ENCODE measurements at places on chromosomes 3 and 15.

DNA sequence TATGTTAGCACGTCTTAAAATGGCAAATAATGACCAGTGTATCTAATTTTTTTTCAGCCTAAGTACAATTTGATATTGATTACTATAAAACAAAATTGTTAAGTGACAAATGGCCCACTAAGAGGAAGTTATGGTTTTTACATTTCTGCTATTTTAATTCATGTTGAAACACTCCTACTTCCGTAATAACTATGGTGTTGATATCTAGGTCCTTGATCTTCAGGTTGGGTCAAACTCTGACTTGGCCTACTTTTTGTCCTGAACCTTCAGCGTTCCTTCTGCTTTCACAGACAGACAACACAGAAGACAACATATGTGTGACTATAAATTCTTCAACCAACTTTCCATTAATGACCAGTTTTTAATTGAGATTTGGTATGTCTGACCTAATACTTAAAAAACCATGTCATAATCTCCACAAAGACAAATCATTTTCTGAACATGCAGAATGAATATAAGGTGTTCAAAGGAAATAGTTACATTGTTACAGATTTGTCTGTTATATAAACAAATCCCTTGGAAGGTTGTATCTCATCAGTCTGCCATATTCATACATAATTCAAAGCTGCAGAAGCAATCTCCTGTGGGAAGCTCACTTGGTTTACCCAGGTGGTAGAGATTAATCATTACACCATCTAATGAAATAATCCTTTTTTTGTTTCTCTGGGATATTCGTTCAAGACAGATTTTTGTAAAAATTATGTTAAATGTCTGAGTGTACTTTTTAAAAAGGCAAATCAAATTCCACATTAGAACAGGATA, 92.1 kb upstream of the TSPAN3 start:
- DNase-seq: no peak

DNA sequence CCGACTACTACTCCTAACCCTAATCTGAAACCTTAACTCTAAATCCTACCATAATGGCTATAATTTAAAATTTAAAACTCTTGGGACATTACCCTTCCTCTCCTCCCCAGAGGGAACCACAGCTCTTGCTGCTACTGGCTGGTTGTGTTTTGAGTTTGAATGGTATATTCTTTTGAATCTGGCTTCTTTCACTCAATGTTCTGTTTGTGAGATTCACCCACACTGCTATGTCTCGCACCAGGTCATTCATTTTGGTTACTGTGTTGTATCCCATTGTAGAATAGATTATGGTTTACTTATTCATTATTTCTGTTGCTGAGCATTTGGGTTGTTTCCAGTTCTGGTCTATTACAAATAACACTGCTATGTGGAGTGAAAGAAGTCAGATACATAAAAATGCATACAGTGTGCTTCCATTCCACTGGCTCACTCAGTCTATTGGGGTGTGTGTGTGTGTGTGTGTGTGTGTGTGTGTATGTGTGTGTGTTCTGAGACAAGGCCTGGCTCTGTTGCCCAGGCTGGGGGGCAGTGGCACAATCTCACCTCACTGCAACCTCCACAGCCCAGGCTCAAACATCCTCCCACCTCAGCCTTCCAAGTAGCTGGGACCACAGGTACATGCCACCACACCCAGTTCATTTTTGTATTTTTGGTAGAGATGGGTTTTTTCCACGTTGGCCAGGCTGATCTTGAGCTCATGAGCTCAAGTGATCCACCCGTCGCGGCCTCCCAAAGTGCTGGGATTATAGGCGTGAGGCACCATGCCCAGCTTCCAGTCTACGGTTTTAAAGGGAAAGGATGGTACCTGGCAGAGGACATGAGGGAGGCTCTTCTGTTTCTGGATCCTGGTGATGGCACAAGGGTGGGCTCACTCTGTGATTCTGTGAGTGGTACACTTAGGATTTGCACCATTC, 19.2 kb upstream of the SYNM start:
- DNase-seq: no peak

GRCh38 chr3:29525254-29525881, 244.5 kb downstream of the RBMS3 start:
- DNase-seq: no peak

DNA sequence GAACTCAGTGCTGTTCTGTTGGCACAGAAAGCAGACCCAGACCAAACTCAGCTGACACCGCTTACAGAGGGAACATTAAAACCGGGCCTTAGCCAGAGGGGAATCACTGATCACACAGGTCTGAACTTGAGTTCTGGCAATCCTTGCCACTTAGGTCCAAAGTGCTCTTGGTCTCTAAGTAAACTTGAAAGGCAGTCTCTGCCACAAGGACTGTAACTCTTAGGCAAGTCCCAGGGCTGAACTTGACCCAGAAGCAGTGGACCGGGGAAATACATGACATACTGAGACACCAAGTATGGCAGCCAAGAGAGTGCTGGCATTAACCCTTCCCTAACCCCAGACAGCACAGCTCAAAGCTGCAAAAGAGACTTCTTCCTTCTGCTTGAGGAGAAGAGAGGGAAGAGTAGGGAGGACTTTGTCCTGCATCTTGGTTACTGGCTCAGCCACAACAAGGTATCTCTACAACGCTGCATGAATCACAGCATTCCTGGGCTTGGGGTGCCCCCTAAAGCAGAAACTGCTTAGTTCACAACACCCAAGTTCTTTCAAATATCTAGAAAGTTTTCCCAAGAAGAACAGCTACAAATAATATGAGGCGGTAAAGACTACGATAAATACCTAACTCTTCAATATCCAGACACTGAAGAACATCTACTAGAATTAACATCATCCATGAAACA, 32.5 kb downstream of the NAALADL2 start:
- DNase-seq: no peak

GRCh38 chr3:31402117-31402516, 130.6 kb upstream of the STT3B start:
- DNase-seq: no peak

- peak; percentile 30 for DNase-seq
These were observed 566.7 kb upstream of the ZNF717 start for GRCh38 chr3:76352051-76352450.

GRCh38 chr3:61463191-61463590, 98.2 kb upstream of the PTPRG start:
- DNase-seq: no peak

DNA sequence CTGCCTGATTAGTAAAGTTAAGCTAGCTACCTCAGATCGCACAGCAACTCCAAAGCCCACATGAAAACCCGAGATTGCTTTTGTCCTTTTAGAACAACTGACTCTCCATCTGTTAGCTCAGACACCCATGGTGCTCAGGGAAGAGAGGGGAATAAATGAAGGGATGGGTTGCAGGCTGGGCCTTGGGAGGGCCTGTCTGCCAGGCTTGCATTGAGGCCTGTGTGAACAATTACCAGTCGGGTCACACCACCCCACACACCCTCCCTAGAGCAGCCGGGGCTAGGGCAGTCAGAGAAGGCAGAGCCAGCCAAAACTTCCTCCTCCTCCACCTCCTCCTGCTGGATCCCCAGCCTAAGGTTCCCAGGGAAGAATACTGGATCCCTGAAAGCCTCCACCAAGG, 8.8 kb upstream of the PRKAR2A start:
- DNase-seq: no peak

- DNase-seq: no peak
These were observed 106.9 kb upstream of the SLCO2A1 start for GRCh38 chr3:134136604-134137003.

DNA sequence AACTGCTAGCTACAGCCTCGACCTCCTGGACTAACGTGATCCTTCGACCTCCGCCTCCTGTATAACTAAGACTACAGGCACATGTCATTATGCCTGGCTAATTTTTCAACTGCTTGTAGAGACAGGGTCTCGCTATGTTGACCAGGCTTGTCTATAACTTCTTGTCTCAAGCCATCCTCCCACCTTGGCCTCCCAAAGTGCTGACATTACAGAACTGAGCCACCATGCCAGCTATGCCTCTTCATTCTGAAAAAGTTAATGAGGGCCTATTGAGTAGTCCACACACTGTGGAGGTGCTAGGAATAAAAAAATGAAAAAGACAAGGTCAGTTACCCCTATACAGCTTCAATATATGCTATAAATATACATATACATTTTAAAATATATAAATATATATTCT, 18.3 kb upstream of the EPHA6 start:
- no peak for DNase-seq

DNA sequence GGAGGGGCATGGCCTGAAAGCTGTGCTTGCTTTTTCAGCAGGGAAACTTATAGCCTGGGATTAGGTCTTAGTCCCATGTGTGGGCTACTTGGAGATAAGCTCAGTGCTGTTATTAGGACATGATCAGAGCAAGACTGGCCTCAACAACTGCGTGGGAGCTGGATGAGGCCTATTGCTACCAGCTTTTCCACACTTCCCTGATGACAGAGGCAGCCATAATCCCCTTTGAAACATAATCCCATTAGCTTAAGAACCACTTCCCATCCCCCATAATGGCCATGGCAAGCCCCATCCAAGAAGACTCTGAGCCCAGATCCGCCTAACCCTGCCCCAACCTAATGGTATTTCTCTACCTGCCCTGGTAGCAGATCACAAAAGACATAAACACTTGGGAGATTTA, 26.6 kb upstream of the GK5 start:
- no peak for DNase-seq

- DNase-seq: no peak
These were observed 17.1 kb downstream of the CTXND1 start for GRCh38 chr15:80234883-80235282.

- DNase-seq: no peak
These were observed 440.8 kb downstream of the PYDC2 start for GRCh38 chr3:191901741-191902140.

- DNase-seq: peak; percentile 82
These were observed 22.0 kb upstream of the TATDN2 start for GRCh38 chr3:10226293-10226692.

- no peak for DNase-seq
These were observed 34.1 kb upstream of the ATG7 start for GRCh38 chr3:11238060-11238459.

DNA sequence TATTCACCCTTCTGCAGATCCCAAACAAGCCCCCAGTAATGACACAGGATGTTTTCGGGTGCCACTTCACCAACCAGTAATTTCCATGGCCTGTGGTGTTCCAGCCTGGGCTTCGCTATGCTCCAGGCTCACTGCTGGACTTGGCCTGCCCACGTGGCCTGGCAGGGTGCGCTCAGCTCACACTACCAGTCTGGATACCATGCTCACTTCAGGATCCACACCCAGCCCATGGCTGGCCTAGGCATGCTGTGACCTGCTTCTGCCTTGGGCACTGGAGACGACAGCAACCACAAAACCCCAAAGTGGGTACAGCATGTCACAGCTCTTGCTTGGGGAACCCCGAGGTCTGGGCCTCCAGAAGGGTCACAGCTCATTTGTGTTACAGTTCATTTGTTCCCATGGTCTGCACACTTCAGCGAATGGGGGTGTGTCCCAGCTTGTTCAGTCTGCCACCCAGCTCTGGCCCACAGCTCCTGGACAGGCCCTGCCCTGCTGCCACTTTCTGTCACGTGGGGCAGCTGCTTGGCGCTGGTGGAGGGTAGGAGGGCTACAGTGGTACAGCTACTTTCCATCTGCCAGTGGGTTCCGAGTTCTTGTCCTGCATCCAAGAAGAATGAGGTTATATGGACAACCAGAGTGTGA, 650.8 kb downstream of the MCTP2 start:
- DNase-seq: no peak

DNA sequence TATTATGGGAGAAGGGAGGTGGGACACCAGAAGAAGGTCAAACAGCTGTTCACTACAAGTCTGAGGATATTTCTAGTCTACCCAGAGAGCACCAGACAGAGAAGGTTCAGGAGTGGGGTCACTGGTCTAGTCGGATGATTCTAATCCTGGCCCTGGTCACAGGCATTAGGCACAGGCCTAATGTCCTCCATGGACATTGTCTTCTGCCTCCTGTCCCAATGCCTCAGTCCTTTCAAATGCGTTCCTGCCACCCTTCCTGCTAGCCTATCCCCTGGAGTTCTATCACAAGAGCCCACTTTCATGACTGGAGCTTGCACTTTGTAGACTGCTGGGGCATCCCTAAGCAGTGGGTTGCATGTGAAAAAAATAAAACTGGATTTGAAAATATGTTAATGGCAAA, 83.9 kb upstream of the PFN2 start:
- DNase-seq: no peak

DNA sequence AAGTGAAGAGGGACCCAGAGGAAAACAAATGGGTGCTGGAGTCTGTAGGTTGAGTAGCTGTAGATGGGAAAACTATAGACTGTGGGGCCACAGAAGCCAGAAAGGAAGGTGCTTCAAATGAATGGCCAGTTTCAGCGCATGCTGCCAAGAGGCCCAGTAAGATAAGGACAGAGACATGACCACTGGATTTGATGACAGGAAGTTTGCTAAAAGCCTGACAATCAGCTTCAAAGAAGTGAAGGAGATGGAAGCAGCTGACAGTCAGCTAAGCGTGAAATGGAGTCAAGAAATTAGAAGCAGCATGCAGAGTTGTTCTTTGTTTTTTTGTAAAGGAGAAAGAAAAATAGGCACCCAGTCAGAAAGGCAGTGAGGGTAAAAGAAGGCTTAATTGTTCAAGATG, 24.9 kb downstream of the TXNRD3 start:
- DNase-seq: no peak

GRCh38 chr3:120498556-120499346, 48.0 kb upstream of the FSTL1 start:
- DNase-seq: no peak

GRCh38 chr3:151625586-151625985, 108.1 kb upstream of the AADACL2 start:
- DNase-seq: no peak

DNA sequence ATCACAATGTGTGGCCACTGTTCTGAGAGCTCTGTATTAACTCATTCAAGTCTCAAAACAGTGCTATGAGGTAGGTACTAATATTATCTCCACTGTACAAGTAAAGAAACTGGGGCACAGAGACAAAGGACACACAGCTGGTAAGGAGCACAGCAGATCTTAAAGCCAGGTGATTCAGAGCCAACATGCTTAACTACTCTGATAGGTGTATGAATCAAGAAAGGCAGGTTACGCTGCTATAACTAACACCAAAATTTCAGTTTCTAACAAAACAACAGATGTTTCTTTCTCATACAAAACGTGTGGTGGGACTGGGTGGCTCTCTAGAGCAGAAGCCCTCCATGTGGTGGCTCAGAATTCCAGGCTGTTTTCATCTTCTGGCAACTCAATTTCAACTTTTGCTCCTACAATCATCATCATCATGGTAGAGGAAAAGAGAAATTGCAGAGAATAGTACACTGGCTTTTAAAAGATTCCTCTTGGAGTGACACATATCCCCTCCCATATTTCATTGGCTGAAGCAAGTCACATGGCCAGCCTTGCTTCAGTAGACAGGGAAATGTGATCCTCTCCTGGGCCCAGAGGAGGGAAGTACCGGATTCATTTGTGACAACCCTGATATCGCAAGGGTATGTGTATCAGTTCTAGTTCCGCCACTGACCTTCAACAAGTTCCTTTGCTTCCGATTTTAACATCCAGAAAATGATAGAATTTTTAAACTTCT, 126.2 kb upstream of the PTX3 start:
- no peak for DNase-seq

GRCh38 chr15:50298340-50298739, 32.8 kb upstream of the HDC start:
- DNase-seq: no peak

Measured in NCI-H526 treated with DMSO at 0.1 percent for 48 hours (cell line).